ENCODE measurements at places on chromosomes 5 and 9.

DNA sequence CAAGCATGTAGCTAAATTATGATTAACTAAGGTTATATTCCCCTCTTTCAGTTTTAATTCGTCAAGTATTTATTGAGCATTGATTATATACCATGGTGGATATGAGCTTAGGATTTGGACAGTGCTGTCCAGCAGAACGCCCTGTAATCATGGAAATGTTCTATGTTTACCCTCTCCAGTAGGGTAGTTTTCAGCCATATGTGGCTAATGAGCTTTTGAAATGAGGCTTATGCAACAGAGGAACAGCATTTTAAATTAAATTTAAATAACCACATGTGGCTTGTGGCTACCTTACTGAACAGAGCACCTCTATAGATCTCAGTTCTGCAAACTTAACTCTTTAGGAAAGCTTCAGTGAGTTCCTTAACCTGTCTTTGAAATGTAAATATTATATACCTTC lies 59.1 kb downstream of the JMY start:
- no peak for DNase-seq

DNA sequence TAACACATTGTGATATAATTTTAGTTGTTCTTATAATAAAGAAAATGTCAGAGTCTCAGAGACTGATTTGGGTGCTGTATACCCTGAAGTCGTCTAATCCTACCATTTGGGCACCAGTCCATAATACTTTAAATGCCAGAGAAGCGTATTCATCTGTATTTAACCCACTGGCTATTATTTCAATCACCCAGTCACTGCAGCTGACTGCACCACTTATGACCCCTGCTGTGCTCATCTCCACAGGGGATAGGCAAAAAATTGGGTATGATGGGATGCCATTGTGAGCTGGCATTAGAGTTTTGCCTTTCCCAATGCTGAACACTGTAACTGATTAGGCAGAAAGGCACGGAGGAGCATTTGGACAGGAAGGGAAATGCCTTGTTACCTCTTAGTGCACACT lies 599.7 kb downstream of the CAAP1 start:
- no peak for DNase-seq

DNA sequence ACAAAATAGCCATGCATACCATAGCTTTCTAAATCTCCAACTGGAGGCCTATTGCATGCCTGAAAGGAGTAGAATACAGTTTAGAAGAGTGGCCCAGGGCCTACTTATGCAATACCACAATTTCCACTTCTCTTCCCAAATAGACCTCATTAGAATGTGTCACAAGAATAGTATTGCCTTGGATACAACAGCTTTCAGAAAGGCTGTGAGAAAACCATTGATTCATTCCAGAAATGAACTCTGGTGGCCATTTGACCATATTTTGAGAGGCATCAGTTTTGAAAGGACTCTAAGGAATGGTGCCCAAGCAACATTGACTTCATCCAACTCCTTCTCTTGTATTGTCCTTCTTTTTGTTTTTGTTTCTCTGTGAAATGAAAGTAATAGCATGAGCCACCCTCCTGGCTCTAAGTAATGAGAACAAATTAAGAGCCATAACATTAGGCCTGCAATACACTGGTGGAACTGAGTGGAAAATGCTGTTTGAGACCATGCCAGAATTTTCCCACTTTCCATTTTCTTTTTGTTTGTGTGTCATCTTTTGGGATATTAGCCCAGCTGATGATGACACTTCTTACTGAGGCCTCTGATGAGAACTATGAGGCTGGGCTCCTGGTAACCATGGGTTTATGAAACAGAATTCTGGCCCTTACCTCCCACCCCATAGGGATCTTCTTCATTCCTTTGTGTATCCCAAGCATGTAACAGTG lies 90.2 kb downstream of the TMEM174 start:
- no peak for DNase-seq

DNA sequence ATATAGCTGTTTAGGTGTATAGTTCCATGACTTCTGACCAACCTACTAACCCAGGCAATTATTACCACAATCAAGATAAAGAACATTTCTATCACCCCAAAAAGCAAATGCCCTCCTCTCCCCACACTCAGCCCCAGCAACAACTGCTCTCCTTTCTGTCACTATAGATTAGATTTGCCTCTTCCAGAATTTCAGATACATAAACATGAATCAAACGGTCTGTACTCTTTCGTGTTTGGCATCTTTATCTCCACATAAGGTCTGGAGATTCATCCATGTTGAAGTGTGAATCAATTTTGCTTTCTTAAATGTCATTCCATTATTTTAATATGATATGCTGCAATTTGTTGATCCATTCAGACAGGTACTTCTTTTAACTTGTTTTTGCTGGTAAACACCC lies 10.5 kb upstream of the GCNT1 start:
- DNase-seq, result no peak

DNA sequence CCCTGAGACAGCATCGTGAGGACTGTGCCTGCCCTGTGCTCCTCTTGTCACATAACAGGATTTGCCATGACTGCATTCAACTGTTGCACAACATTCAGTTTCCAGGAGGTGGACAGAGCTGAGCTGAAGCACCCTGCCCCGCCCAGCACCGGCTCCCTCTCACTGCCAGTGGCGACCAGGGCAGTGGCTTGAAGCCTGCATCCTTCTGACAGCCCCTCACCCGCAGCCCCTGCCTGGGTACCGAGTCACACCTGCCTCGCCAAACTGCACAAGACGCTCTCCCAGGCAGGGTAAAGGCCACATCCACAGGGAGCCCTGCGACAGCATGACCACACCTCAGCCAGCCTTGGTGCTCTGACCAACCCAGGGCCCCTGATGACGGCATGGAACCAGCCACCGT lies 59.9 kb upstream of the ZNF354A start:
- no peak for DNase-seq

DNA sequence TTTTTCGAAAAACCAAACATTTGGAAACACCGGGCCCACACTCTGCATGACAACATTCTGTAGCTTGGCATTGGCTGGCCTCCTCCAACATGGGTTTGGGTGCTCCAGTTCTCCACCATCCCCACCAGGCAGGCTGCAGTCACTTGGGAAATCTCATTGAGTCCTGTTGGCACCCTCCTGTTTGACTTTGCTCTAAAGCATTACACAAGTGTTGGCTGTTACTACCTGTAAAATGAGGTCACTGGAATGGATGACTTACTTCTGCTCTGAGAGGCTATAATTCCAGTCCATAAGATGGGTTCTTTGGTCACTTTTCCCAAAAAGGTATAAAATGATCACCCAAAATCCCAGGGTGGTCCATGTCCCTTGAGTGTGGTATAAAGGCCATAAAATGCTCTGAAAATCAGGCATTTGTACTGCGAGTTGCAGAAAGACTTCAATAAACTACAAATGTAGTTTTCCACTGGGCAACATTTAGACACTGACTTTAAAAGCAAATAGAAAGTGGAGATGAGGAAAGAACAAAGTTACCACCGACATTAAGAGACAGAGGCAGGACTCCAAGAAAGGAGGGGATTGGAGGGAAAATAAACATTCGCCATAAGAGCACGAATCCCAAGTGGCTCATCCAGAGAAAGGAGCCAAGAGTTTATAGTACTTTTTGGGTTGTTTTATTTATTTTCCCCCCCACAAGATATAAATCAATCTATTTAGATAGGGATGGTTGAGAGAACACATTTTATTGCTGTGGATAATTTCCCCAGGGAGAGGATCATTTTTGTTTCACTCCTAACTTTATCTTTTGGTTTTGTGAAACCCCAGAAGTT lies 295.1 kb downstream of the TLE1 start:
- no peak for DNase-seq

- DNase-seq, result no peak
Measured at GRCh38 chr5:148978370-148979082, 84.3 kb downstream of the SH3TC2 start.

DNA sequence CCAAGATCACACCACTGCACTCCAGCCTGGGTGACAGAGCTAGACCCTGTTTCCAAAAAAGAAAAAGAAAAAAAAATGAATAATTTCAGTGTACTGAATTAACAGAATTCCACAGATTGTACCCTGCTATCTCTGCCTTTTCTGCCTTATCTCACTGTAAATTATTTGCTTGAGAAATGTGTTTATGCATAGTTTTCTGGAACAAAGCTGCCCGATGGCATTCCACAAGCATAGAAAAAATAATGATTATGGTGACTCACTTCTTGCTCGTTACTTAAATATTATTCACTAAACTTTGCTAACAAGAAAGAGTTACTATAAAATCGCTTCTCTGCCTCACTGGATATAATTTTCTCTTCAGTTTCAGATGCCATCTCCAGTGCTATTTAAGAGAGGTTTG lies 88.7 kb upstream of the FAM169A start:
- no peak for DNase-seq

DNA sequence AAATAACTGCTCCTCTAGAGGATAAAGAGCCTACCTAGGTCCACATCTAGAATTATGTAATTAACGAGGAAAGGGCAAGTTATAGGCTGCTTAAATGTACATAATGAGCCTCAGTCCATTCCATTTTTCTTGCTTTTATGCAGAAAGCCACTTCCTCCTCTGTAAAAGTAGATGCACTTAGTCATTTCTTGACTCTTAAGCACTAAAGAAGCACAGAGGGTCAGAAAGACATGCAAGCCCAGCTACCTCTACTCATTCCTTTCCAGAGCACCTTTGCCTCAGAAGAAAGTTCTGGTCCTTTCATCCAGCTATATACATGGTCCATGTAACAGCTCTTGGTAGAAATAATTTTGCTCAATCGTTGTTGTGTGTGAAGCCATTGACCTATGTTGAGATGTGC lies 308.0 kb upstream of the NREP start:
- no peak for DNase-seq

DNA sequence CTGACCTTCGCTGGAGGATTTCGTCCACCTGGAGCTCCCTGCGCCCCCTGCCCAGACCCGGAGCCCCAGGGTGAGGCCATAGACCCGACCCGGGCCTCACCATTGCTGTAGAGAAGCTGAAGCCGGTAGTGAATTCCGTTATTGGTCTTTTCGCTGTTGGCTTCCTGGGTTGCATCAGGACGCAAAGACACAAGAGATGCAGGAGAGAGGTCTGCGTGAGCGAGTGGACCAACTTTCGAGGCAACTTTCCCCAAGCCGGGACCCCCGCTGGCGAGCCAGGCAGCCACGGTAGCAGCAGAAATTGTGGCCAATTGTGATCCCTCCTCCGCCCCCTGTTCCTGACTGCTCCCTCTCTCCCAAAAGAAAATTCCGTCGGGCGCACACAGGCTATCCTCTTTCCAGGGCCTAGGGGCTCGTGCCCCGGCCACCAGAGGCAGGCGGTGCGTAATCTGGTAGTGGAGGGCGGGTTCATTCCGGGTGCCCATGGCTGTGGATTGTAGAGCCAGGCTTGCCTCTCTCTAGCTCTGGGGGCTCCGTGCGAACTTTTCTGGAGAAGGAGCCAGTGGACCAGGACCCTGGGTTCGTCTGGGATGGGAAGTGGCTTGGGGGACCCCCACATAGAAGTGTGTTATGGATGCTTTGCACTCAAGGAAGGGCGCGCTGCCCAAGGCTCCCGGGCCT lies 3.3 kb downstream of the EBF1 start:
- DNase-seq, result no peak

- DNase-seq, result no peak
Measured at GRCh38 chr5:131756942-131757341, 39.9 kb downstream of the FNIP1 start.

GRCh38 chr9:78573205-78573604 lies 276.3 kb downstream of the PSAT1 start:
- no peak for DNase-seq

DNA sequence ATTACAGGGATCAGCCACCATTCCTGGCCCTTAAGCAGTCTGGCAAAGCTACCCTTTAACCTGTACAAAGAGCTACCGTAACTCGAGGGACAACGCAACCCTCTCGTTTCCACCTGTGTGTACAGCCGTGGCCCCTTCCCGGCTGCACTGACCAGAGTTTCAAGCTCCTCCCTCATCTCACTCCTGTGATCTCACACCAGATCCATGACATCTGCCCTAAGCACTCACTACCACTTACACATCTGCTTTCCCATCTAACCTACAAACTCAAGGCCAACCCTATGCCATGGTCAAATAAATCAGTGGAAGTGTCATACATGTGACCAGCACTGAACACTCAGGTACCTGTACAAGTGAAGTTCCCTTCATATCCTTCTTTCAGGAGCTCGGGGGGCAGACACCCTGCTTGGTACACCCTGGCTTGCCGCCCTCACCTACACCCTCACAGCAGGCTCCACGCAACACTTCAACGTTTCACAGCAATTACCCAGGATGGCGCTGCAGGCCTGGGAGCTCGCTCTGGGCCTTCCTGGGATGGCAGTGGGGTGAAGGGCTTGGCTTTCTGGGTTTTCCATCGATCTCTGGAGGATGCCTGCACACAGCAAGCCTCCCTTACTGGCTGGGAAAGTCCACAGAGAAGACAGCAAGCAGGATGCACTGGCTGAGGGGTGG lies 61.7 kb downstream of the PRRT1B start:
- DNase-seq, result no peak

GRCh38 chr5:175590471-175590881 lies 67.4 kb upstream of the HRH2 start:
- DNase-seq, result no peak

DNA sequence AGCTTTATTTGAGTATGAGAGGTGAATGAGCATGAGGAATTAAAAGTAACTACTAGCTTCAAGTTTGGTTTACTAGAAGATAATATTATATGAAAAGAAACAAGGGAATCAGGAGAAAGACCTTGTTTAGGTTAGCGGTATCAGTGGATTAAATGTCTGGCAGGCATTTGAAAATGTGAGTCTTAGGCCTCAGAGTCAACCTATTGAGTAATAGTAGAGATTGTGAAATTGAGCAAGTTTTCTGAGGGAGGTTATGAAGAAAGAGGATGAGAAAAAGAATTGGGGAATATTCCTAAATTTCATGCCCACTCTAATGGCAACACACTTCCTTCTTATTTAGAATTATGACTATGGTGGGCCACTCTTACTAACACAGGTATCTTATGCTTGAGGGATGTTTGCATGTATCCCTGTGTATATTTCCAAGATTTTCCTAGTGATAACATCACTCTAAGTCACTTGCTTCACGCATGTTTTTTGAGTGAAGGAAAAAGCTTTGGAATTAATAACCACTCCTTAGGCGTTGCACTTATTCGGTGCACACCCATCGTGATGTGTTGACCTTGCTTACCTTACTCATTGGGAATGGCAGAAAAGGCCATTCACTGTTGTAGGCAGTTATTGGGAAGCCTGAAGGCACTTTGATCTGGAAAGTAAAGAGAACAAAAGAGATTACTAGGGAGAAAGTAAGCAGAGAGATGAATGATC lies 8.2 kb upstream of the ELL2 start:
- no peak for DNase-seq

GRCh38 chr9:111661150-111661801 lies at the start of gene GNG10:
GNG10 (plus strand) TSS chr9:111661605; CDS start chr9:111661635, 30 bp downstream.
- DNase-seq, result peak; percentile 75

- no peak for DNase-seq
Measured at GRCh38 chr5:5164163-5164562, 24.0 kb downstream of the ADAMTS16 start.

GRCh38 chr5:89281766-89282553 lies 399.0 kb upstream of the MEF2C start:
- no peak for DNase-seq

Data from mesothelial cell of epicardium (in vitro differentiated cells).